ENCODE measurements at places on chromosomes 1 and 21. TPM values are rescaled to one million over a fixed set of nuclear protein-coding genes. Genes with fewer than 3 reads are reported as not detected.

The VSIG8 gene
- total RNA-seq: 0.26 TPM

The CR1L gene
- total RNA-seq: not detected

The CD1E gene
- total RNA-seq: not detected

The LUZP1 gene
- total RNA-seq: 22.0 TPM

The GUCA2B gene
- total RNA-seq: not detected

The LYST gene
- 41.2 TPM for total RNA-seq

The SPRR4 gene
- not detected for total RNA-seq

The ALX3 gene
- not detected for total RNA-seq

- no peak for ATAC-seq
Measured at GRCh38 chr1:110610696-110611286, 4.6 kb upstream of the KCNA2 start.

- ATAC-seq: no peak
Measured at GRCh38 chr1:910311-910880, 13.3 kb upstream of the SAMD11 start.

GRCh38 chr21:44534688-44535087 is 5.3 kb downstream of the KRTAP10-1 start:
- ATAC-seq: peak; percentile 95

DNA sequence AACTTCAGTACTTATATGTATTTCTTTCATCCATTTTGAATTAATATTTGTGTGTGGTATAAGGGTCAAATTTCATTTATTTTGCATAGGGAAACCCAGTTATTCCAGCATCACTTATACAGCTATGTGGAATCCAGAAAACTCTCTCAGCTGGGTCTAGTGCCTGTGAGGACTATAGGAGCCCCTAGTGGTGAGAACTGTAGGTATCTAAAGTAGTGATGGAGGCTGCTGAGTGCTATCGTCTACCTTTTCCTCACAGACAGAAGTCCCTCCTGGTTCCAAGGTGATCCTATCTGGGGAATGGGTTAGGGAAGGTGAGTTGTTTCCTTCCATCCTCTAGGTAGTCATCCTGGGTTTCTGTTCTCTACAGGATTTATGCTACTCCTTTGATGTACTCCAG is 352.0 kb upstream of the C1orf87 start:
- ATAC-seq: no peak

- ATAC-seq: no peak
Measured at GRCh38 chr1:3638027-3638426, 11.9 kb downstream of the WRAP73 start.

DNA sequence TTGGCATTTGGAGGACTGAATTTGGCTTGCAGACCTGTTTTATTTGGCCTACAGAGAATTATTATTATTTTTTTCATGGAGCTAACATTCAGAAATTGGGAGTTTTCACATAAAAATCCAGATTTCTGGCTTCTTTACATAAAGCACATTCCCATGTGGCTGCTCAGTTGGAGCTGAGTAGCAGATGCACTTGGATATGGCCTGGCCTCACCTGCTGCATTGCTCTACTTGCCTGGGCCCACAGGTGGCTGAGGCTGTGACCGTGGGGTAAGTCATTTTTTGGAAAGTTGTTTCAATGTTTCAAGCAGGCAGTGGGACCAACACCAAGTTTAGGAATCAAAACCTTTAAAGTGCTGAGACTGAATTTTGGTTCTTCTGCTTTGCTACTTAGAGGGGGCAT is 56.7 kb downstream of the GADD45A start:
- ATAC-seq: no peak

DNA sequence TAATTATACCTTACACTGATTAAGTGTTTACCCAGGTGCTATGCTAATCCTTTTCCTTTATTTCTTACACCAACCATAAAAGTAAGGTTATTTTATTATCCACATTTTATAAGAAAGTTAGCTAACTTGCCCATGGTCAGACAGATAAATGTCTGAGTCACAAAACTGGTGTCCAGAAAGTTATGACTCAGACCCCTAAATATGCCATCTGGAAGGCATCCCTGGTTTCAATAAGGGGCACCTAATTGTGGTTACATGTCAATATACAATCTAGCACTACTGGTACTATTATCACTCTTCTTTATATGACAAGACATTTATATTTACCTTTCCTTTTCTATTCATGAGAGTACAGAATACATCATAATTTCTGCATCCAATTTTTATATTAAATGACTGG is 496.5 kb upstream of the ADGRL2 start:
- ATAC-seq: no peak

DNA sequence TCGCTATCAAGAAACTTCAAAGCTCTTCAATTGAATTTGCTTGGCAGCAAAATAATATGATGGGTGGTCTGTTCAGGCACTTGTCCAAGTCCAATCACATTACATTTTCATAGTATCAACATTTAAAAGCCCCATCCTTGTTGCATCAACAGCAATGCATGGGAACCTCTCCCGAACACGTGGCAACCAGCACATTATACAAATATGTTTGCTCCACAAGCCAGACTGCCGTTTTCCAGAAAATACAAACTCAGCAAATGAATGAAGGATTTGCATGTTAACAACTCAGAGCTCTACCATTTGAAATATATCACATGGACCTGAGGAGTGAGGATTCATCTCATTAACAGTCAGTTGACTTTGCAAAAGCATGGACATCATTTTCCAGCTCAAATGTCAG is 20.0 kb upstream of the LYPLAL1 start:
- ATAC-seq: no peak

DNA sequence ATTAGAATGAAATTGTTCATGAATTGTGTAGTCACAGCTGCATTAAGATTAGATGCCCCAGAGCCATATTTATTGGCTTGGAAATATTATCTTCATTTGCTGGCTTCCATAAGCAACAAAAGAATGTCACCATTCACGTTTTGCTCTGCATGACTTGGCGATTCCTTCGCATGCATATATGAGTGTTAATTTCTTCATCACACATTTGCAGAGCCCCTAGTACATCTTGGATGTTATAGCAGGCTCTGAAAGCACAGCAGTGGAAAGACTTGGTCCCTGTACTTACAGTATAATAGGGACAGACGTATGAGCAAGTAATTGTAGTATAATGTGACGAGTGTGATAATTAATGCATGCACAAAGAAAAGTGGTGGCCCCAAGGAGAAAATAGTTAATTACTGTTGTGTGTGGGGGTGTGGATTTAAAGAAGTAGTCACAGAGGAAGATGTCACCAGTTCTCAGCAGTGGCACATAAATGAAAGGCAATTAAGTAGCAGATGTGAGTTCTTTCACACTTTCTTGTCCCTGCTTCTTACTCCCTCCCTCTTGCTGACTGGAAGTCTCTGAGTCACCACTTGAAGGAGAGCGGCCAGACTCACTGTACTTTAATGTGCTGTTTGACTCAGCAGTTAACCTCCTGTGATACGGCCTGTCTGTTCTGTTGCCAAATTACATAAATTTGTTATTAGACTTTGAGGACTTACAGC is 21.0 kb downstream of the S100A10 start:
- ATAC-seq: peak; percentile 99

GRCh38 chr1:202164271-202165037 is 4.1 kb upstream of the PTPN7 start:
- ATAC-seq: peak; percentile 61

DNA sequence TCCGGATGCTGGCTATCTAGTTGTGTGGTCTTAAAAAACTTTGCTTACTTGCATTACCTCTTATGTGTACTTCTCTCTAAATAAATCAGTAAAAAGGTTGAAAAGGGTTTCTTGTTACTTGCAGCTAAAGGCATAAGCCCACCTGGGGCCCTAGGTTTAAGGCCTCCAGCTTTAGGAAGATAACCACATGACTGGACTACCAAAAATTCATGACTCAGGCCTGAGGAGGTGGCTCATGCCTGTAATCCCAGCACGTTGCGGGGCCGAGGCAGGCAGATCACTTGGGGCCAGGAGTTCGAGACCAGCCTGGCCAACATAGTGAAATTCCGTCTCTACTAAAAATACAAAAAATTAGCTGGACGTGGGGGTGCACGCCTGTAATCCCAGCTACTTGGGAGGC is 142.9 kb downstream of the APP start:
- no peak for ATAC-seq

- ATAC-seq: no peak
Measured at GRCh38 chr1:54805466-54805865, 4.3 kb upstream of the TTC22 start.

DNA sequence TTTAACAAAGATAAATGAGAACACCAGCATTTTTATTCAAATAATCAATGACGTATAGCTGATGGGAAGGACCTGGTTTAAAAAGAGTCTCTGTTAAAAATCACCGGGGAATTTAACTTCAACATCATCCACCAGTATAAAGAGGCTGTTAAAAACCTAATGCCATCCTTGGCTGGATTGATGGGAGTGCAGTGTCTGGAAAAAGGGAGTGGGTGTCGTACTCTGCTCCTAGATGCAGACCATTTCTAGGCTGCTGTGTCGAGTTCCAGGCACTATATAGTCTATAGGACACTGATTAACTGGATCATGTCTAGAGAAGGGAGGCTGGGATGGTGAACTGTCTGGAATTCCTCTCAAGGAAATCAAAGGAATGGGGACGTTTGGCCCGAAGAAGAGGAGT is 36.1 kb downstream of the DDX20 start:
- ATAC-seq: no peak

- peak; percentile 91 for ATAC-seq
Measured at GRCh38 chr1:89451011-89451410, 73.6 kb upstream of the LRRC8B start.

- peak; percentile 71 for ATAC-seq
Measured at GRCh38 chr21:37450445-37450941, 83.9 kb downstream of the DYRK1A start.

DNA sequence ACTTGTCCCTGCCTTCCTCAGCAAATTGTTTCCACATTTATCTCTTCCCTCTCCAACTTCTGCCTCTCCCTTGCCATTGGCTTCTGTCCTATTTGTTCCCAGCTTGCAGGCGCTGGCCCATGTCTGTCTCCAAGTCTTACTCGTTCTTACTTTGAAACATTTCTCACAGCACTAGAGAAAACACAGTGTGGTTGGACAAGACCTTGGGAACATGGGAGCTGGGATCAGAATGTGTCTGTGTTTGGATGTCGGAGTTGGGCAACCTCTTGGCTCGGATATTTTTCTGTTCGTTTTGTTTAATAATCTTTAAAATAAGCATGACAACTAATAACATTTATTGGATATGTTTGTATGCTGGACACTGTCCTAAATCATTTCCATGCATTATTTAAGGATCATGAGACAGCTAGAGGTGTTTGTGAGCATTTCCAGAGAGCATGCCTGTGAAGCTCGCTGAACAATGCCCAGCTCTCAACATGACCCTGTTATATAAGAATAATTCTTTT is 5.9 kb upstream of the BRWD1 start:
- no peak for ATAC-seq

DNA sequence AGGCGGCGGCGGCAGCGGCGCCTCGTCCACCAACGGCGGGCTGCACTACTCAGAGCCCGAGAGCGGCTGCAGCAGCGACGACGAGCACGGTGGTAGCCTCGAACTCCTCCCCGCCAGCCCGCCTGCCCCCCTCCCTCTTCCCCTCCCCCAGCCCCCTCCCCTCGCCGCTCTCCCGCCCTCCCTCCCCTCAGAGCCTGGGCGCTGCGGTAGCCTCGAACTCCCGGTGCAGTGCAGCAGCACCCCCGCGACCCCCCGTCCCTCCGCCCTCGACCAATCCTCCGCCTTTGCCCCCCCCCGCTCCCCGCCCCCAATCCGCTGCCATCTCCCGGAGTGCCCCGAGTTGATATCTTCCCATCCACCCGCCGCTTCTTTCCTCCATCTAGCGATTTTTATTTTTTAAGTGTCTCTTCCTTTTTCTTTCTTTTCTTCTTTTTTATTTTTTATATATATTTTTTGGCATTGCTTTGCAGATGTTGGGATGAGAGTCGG is 516 bp downstream of the RCOR3 start:
- peak; percentile 15 for ATAC-seq

- ATAC-seq: no peak
Measured at GRCh38 chr1:230153641-230154296, 86.7 kb downstream of the GALNT2 start.

- ATAC-seq: no peak
Measured at GRCh38 chr1:6867321-6867720, 82.1 kb downstream of the CAMTA1 start.

GRCh38 chr1:213136190-213136917 is 85.3 kb downstream of the RPS6KC1 start:
- no peak for ATAC-seq

DNA sequence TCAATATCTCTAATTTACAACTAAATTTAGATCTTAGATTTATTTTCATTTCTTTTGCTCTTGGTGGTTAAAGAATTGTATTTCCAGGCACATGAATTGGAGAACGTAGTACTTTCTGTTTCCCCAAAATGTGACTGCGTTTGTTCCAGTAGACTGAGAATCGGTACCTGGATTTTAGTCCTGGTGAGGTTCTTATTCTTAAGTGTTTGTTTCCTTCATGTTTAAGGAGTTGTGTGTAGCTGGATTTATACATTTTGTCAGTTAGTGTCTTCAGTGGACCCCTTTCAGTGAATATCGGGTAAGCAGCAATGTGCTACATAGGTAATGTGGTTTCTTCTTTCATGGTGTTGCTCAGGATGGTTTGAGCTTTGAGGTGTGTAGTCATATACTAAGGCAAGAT is 6.8 kb downstream of the MIER1 start:
- peak; percentile 27 for ATAC-seq

GRCh38 chr1:51877434-51878307 is 856 bp downstream of the NRDC start:
- no peak for ATAC-seq

- ATAC-seq: peak; percentile 29
Measured at GRCh38 chr1:245051349-245052221, 103.2 kb upstream of the KIF26B start.

DNA sequence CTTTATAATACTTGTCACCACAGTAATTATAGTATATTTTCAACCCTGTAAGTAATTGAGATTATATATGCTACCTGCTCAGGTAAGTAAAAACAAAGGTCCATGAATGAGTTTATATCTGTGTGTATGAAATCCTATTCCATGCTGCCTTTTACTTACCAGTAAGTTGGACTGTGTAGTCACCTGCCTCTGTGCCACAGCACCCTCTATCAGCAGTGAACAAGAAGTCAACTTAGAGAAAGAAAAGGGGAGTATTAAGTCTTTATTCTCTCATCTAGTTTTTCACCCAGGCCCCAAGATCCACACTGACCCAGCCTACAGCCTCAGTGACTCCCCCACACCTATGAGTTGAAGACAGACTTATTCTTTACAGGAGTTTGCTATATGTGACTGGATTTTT is 36.9 kb upstream of the IFI16 start:
- ATAC-seq: no peak

- no peak for ATAC-seq
Measured at GRCh38 chr1:162670928-162671663, 38.8 kb downstream of the DDR2 start.

- ATAC-seq: peak; percentile 28
Measured at GRCh38 chr1:58815686-58816071, 31.8 kb upstream of the JUN start.
